ENCODE measurements at places on chromosomes 12 and 14.

DNA sequence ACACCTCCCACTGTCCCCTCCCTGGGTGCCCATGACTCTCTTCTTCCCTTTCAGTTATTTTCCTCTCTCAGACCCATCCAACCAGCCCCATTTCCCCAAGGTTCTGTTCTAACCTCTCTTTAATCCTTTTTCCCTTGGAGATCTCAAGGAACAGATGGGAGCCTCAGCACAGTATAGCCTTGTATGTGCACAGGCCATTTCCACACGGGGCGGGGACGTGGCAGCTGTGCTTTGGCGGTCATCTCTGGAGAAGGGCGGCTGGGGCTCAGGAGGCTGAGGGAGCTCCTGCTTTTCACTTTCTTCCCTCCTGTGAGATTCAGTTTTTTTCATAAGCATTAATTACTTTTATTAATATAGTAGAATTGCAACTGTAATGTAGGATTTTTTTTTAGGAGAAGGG, 212.2 kb downstream of the ZFP36L1 start:
- no peak for DNase-seq

DNA sequence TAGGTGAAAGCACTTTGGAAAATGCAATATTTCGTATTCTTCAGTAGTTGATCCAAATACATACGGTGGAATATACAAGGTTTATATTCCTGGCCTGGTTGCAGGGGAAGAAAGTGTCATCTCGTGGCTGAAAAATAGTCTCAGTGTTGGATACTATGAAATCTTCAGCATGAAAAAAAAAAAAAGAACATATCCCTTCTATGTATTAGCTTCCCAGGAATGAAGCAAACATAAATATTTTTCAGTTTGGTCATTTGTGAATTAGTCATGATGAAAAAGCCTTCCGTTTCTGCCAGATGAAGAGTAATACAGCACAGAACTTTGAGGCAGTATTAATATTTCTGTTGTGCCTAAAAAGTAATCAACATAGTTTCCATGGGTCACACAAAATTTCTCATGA, 36.7 kb downstream of the FLRT2 start:
- DNase-seq = no peak

DNA sequence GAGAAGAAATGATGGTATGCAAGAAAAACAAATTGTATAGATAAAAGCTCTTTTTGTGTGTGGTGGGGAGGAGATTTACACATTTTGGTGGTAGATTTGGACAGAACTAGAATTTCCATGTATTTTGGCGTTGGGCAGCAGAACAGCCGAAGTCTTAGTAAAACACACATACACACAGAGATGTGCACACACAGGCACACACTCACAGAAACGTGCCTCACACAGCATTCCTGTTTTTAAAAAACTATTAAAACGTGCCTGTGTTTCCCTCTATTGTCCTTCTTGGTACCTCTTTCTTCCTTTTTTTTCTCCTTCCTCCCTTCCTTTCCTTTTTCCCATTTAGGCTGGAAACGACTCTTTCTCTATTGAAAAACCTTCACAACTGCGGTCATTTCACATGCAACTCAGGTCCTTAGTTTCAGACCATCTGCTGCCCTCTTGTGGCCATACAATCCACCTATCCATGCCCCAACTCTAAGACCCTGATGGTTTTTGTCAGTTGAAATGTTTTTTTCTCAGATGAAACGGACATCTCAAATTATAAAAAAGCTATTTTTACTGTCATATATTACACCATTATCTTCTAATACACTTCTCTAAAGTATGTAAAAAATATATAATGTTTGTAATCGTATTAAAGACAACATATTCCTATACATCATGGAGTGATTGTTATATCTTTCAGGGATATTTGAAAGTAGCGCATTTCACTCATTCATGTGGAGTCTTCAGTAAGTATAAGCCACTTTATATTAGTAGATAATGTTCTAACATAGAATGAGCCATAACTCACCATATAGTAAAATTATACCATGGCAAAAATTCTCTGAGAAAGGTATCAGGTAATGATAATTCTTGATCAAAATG, 386.7 kb upstream of the NOVA1 start:
- no peak for DNase-seq

- DNase-seq = no peak
Observed at GRCh38 chr12:82635263-82635662, 51.4 kb upstream of the TMTC2 start.

- DNase-seq = no peak
Observed at GRCh38 chr12:6813363-6813762, 8.3 kb upstream of the GPR162 start.

DNA sequence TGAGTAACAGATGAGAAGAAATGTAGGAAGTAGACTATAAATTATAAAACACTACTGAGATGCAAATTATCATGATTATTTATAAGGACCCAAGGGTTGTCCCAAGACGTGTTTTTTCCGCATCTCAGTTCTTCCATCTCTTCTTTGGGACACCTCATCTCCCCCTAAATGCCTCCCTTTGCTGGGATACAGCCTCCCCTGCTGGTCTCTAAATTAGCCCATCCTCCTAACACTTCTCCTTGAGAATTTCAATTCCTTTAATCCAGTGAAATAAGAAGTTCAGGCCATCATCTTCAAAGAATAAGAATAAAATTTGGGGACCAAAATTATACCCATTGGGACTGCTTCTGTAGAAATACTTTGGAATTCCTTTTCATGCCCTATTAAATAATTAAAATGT, 667.0 kb downstream of the BCL11B start:
- no peak for DNase-seq
